ENCODE measurements at places on chromosomes 5 and 9.

GRCh38 chr5:155015239-155015638 is 1.7 kb downstream of the KIF4B start:
- no peak for DNase-seq

DNA sequence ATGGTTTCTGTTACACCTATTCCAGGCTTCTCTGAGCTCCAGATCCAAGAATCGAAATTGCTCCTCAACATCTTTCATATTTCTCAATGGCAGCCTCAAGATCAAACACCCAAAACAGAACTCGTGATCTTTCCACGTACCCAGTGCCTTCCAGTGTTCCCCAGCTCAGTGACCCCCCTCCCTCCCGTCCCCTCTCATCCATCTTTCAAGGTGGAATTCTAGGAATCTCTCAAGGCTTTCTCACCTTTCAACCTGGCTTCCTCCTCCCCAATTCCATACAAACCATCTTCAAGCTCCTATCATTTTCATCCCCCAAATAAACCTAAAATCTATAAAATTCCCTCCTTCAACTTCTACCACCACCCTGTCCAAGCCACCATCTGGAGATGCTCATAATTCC is 615.3 kb downstream of the BNC2 start:
- no peak for DNase-seq

- no peak for DNase-seq
These were observed 103.7 kb downstream of the ARL15 start for GRCh38 chr5:54206580-54207229.

GRCh38 chr5:102107865-102108264 is 188.2 kb downstream of the SLCO4C1 start:
- no peak for DNase-seq

GRCh38 chr5:158857371-158857770 is 242.3 kb downstream of the EBF1 start:
- no peak for DNase-seq

- no peak for DNase-seq
These were observed 4.1 kb downstream of the TNFAIP8 start for GRCh38 chr5:119359737-119360413.

DNA sequence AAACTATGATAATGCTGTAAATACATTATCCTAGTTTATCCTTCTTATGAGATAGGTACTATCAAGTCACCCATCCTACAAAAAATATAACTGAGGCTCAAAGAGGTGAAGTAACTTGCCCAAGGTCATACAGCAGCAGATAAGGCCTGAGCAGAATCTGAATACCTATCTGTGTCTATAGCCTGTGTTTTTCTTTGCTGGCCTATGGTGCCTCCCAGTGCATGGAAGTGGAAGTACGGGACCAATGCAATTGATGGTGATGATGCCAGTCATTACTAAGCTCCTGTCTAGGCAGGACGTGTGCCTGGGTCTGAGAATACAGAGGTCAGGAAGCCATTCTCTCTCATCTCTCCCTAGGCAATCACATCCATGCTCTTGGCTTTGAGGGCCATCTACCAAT is 67.8 kb downstream of the FAT2 start:
- DNase-seq, result peak; percentile 55

DNA sequence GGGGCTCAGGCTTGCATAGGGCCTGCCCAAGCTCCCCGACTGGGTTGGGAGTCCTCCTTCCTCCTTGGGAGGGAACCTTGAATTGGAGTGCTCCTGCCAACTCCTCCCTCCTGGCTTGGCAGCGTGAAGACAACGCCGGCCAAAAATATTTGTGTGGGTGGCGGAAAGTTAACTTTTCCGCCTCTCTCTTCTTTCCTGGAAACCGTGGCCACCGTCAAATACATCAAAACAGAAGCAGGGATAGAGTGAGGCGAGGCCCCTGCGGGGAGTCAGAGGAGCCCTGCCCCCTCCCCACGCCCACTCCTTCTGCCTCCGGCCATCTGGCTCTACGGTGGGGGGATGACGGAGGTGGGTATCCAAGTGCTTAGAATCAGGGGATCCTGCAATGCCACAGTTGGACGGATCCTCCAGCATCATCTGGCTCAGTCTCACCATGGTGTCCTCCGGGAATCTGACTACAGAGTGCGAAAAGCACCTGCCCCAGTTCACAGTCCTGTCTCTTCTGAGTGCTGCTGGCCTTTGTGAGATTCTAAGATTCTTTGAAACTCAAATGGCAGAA is 25.2 kb upstream of the SYNPO start:
- peak; percentile 64 for DNase-seq

GRCh38 chr5:95824747-95825146 is 2.2 kb upstream of the GLRX start:
- DNase-seq, result no peak

GRCh38 chr5:181008136-181008535 is 19.5 kb downstream of the BTNL3 start:
- DNase-seq, result no peak

DNA sequence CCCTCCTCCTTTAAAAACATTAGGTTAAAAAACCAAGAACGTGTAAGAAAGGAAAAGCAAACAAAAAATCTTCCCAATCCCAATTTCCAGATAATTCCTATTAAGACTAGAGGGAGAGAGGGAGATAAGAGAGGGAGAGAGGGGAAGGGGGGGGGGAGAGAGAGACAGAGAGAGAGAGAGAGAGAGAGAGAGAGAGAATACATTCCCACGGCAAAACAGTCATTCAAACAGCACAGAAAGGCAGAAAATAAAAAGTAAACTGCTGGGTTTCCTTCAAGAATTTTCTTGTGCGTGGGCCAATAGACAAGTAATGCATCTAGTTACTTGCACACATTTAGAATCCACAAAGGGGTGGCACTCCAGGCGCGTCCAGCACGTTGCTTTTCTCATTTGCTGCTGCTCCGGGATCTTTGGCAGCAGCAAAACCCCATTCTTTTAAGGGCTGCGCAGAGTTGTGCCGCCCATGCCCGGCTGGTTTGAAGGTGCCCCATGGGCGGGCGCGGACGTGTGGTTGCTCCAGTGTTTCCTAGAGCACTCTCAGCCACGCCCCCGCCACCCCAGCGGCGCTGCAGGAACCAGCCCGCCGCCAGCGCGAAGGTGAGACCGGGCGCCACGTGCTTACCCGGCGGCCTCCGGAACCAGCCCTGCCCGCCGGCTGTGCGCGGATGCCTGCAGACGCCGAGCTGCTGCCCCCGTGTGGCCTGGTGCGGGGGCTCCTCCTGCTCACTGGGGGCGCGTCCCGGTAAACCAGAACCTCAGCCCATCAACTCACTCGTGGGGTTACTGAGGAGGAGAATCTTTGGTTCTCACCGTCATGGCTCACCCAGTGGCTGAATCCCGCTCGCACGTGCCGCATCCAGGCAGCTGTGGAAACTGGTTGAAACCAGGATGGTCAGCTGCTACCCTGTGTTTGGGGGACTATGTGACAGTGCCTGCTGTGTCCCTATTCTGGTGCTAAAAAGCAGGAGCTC is 44.6 kb downstream of the STC2 start:
- DNase-seq, result peak; percentile 49

DNA sequence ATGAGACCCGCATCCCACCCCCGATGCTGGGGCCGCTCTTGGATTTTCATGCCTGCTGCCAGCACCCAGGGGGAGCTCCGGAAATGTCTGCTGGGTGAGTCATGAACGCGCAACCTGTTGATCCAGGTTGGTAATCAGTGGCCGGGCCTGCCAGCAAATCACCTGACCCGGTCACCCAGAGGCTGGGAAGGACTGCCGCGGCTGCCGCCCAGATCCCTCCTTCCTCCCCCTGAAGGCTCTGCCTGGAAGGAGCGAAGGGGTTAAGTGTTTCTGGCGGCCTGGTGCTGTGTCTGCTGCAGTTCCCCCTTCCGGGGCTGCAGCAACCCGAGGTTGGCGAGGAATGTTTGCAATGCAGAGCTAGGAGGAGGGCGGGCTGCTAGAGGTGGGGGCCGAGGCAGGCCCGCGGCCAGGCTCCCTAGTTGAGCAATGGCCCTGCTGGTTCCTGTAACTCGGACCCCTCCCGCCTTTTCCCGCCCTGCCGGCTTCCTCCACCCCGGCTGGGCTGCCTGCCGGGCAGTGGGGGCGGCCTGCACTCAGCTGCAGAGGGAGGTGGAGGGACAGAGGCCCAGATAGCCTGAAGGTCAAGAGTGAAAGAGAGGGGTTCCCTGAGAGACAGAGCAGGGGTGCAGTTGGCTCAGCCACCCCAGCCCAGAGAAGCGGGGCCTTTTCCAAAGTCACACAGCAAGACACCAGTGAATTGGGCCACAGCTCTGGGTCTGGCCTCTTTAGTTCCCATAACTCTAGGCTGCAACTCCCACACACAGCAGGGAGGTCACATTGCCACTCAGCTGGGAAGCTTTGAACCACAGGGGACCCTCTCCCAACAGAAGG is 156.3 kb upstream of the IER5L start:
- DNase-seq, result peak; percentile 92

GRCh38 chr9:113266174-113266573 is 9.2 kb downstream of the CDC26 start:
- no peak for DNase-seq

DNA sequence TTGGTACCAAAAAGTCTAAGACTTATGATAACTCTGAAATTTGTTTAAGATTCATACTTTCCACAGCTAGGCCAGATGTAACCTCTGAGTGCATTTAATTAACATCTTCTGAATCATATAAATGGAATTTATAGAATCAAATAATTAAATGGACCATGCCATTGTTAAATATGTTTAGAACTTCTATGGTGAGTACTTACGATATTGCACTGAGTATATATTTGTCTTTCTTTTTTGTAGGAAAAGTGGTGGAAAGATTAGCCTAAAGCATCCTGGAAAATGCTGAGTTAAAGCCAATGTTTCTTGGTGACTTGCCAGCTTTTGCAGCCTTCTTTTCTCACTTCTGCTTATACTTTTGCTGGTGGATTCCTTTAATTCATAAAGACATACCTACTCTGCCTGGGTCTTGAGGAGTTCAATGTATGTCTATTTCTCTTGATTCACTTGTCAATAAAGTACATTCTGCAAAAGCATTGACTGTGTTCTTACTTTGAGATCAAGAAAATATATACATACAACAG is 11.9 kb downstream of the SPINK6 start:
- no peak for DNase-seq

DNA sequence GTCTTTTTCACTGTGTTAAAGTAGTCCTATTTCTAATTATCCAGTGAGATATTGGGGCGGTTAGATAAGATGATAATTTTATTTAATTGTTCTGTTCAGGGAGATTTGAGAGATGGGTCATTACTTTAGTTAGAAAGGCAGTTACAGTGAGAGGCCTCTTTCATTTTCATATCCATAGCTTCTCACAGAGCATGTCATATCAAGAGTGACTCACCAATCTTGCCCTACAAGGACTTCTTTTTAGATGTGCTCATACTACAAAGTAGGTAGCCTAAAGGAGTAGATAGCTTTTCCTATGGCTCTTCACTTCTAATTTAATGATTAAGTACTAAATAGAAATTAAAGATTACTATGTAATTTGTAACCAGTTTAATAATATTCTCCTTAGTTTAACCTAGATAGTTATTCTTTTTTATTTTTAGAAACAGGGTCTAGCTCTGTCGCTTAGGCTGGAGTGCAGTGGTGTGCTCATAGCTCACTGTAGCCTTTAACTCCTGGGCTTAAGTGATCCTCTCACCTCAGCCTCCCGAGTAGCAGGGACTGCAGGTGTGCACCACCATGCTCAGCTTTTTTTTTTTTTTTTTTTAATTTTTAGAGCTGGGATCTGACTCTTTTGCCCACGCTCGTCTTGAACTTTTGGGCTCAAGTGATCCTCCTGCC is 71.0 kb downstream of the FER start:
- peak; percentile 82 for DNase-seq

DNA sequence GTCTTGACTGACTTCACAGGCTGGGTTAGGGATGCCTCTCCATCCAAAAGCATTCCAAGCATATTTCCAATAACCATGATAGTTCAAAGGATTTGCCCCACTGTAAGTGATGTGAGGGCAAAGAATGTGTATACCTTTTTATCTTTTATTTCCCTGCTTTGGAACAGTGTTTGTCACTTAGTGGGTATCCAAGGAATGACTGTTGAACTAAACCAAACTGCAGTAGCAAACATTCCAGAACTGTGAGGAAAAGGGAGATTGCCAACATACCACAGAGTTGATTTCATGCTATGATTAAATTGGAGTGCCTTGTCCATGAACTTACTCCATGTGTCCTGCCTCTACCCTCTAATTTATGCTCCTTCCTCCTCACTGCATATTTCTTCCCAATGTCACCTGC is 400.0 kb downstream of the KIAA0825 start:
- DNase-seq, result peak; percentile 86

DNA sequence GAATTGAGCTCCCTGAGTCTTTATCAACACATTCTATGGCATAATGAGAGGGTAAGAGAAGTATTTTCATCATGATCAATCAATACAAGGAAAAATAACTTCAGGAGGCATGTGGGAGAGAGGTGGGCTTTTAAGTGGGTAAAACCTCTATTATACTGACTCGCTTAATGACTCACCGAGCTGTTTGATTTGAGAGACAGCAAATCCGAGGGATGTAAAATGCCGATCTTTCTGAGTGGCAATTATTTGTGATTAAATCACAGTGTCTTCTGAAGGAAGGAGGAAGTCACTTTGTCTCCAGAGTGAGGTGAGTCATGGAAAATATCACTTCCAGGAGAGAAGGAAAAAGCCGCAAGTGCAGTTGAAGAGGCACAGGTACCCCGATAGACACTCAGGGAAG is 320.4 kb downstream of the DRD1 start:
- no peak for DNase-seq

DNA sequence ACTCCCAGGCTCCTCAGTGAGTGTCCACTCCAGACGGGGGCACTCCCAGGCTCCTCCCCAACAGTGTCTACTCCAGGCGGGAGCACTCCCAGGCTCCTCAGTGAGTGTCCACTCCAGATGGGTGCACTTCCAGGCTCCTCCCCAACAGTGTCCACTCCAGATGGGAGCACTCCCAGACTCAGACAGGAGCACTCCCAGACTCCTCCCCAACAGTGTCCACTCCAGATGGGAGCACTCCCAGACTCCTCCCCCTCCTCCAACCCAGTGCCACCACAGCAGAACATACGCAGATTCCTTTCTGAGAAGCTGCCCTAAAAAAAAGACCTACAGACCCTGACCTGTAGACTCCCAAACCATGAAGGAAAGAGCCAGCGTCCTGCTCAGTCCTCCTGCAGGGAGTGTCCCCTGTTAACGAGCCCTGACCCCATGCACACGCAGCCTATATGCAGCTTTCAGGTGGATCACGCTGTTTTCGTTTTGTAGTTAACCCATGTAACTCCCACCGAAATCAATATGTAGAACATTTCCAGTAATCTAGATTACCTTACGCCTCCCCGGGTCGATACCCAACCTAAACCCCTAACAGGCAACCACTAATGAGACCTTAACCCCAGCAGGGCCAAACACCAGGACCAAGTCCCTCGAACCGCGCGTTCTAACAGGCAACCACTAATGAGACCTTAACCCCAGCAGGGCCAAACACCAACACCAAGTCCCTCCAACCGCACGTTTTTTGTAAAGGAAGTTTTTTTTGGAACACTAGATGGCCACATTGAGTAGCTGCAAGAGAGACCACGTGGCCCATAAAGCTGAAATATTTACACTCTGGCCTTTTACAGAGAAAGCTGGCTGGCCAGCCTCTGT is 15.7 kb downstream of the PNPLA7 start:
- peak; percentile 60 for DNase-seq

GRCh38 chr9:102587281-102587680 is 407.9 kb upstream of the CYLC2 start:
- no peak for DNase-seq

Data from IMR-90 (cell line).